C1 segment of cervical spinal cord (tissue), 14 donors: ENCODE measurements at places on chromosomes 13 and 19.
A peak's percentile ranks its signal among the peaks of the same experiment; 100 is the strongest.

DNA sequence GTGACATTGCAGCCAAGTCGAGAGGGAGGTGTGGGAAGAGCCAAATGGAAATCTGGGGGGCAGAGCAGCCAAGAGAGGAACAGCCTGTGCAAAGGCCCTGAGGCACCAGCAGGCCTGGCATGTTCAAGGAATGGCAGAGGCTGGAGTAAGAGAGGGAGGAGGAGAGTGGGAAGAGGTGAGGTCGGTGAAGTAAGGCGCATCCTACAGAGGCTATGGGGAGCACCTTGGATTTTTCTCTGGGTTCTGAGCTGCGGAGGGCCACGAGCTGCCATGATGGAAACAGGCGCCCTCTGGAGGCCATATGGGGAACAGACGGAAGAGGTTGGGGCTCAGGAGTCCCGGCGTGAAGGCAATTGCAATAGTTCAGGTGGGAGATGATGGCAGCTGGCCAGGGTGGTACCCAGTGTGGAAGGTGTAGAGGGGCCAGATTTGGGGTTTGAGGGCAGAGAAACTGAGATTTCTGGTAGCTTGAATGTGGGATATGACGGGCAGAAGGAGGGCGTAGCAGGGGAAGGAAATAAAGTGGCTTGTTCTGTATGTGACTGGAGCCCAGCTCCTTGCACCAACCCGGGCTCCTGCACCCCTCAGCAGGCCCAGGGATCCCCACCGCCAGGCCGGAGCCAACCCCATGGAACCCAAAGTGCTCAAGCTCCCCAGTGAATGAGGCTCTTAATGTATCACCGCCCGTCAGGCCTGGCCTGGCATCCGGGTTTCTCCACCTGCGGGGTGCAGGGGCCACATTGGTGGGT is 20.5 kb upstream of the STRN4 start:
- DNase-seq = no peak

DNA sequence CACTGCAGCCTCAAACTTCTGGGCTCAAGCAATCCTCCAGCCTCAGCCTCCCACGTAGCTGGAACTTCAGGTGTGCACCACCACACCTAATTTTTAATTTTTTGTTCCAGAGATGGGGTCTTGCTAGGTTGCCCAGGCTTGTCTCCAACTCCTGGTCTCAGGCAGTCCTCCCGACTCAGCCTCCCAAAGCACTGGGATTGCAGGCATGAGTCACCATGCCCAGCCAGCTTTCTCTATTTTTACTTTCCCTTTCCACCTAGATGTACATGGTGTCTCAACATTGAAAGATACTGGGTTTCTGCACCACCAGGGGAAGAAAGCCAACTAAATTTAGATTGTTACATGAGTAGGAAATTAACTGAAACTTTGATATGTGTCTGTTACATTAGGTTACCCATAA is 13.8 kb upstream of the ZNF846 start:
- no peak for DNase-seq

GRCh38 chr19:52923778-52924593 is 758 bp upstream of the ZNF888 start:
- DNase-seq = peak; percentile 11

- DNase-seq = no peak
Observed at GRCh38 chr19:29833614-29834261, 21.9 kb downstream of the CCNE1 start.

GRCh38 chr19:42279902-42280814 is 11.1 kb downstream of the CIC start:
- DNase-seq = peak; percentile 89

GRCh38 chr13:94753327-94753726 is 41.0 kb upstream of the SOX21 start:
- no peak for DNase-seq

DNA sequence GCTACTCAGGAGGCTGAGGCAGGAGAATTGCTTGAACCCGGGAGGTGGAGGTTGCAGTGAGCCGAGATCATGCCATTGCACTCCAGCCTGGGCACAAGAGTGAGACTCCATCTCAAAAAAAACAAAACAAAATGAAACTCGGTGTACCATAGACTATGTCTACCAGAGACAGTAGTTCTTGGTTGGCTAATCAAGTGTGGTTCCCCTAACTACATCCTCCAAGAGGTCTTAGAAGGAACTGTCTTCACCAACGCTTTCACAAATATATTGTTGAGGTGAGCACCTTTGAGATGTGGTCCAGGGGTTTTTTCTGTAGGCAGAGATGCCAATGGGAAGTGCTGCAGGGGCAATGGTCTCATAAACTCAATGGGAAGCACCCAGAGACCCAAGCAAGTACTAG is 48.0 kb downstream of the RFC3 start:
- no peak for DNase-seq

DNA sequence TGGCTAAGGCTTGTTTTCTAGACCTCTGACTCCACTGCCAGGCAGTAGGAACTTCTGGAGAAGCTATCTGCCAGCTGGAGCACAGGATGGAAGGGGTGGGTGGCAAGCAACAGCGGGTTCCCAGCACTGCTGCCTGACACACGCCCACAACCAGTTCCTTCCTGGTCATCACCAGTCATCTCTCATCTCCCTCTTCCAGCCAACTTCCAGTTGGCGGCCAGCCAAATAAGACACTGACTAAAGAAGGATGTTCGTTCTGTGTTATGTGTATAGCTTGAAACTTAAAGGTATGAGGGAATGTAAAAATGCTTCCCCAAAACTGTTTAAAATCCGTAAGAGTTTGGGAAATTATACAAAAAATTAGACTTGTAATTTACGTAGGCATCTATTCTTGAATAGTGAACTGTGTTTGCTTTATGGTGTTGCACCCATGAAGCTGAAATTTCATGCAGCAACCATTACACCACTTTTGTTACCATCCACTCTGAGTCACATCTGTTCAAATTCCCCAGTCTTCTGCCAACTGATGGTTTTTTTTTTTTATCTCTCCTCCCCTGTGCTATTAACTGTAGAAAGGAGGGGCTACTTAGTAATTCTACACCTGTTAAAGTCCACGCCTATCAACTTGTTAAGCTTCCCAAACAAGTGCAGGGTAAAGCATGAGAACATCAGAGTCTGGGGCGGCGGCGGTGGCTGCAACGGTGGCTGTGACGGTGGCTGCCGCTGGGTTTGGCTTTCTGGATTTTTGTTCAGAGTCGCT is 86.2 kb upstream of the FRY start:
- no peak for DNase-seq

GRCh38 chr19:41528106-41528505 is 47.9 kb upstream of the CEACAM21 start:
- DNase-seq = no peak
